CD4-positive, alpha-beta T cell treated with Interleukin-4 for 4 hours (primary cell): ENCODE measurements at places on chromosomes 2 and 18.

- DNase-seq: no peak
Measured at GRCh38 chr18:23106575-23106974, 28.7 kb upstream of the CABLES1 start.

- DNase-seq: no peak
Measured at GRCh38 chr2:12090590-12090989, 344.2 kb downstream of the LPIN1 start.

DNA sequence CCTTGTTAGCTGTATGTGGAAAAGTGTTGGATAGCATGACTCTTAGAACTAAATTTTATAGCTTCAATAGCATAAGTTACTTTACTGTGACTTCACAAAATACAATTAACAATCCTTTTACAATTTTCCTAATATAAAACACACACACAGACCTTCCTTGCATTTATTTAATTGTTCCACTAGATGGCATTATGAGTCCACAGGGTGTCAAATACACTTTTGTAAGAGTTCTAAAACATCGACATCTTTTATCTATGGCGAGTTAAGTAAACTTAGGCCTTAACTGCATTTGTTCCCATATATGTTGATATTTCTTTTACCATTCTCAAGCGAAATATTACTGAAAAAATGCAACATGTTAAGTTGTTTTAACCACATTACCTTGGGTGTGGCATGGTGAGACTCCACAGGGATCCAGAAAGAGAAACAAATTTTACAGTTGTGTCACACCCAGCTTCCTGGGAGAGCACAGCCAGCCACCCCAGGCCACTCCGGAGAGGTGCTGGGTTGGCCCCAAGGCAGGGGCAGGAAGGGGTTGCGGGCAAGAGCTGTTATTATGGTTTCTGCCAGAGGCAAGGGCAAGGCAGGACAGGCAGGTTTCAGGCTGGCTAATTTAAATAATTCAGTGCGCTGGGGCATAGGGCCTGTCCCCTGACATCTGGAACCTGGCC, 312.4 kb upstream of the MC4R start:
- no peak for DNase-seq

DNA sequence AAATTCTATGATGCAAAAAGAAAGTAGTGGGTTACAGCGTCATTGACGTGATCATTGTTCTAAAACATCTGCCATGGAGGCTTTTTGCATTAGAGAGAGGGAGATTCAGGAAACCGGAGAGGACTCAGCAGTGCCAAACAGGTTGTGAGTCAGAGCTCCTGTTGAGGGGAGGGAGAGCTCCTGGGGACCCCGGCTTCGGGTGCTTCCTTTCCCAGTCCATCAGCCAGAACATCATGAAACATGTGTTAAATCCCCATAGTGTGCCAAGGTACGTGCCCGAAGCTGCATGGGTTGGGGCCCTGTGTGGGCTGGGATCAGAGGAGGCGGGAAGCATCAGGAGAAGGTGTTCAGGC, 791 bp upstream of the CYRIA start:
- no peak for DNase-seq

- no peak for DNase-seq
Measured at GRCh38 chr2:203394519-203395227, 66.5 kb downstream of the ABI2 start.
